ENCODE measurements at places on chromosomes 6 and 20. TPM values are rescaled to one million over a fixed set of nuclear protein-coding genes. Genes with fewer than 3 reads are reported as not detected.

GRCh38 chr6:170266061-170266825 is 24.6 kb downstream of the DLL1 start:
- no peak overlapping the region for H3K27ac ChIP-seq
- no peaks in the 10 kb centered on the region for H3K27me3 ChIP-seq
- H3K36me3 ChIP-seq: no peaks in the 10 kb centered on the region
- DNase-seq: no peak
- peaks cover 15% of the 10 kb centered on the region for H3K4me1 ChIP-seq

GRCh38 chr6:3455569-3456394 is 1.1 kb downstream of the SLC22A23 start:
- peak overlapping the region; percentile 29 for H3K4me3 ChIP-seq
- H3K27ac ChIP-seq: peak overlapping the region; percentile 31
- peak; percentile 43 for DNase-seq
- H3K27me3 ChIP-seq: no peaks in the 10 kb centered on the region
- H3K36me3 ChIP-seq: no peaks in the 10 kb centered on the region

The TCP11 gene
- 1.0 TPM for total RNA-seq

GRCh38 chr6:69609836-69610472 is 186.9 kb downstream of the LMBRD1 start:
- H3K36me3 ChIP-seq: no peaks in the 10 kb centered on the region
- no peaks in the 10 kb centered on the region for H3K4me1 ChIP-seq
- H3K4me3 ChIP-seq: no peak overlapping the region
- DNase-seq: no peak
- H3K27me3 ChIP-seq: no peaks in the 10 kb centered on the region

DNA sequence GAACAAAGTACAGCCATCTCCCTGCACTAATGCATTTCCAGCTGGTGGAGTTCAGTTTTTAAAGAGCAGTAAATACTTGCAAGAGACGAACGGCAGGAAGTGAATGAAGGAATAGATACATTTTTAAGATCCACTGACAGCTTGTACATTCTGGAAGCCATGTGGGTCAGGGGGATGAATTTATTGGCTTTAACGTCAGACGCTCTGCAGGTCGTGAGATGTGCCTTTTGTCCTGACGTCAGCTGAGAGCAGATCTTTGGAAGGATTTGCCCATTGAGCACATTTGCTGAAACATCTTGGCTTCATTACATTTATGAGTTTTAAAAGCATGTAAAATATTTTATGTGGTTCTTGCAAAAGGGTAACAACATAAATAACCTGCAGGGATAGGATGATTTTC is 29.5 kb upstream of the SALL4 start:
- no peak for DNase-seq
- no peak overlapping the region for H3K27ac ChIP-seq
- H3K4me1 ChIP-seq: no peaks in the 10 kb centered on the region
- no peaks in the 10 kb centered on the region for H3K27me3 ChIP-seq

The ZNF391 gene
- total RNA-seq: 5.7 TPM

The L3MBTL1 gene
- total RNA-seq: 45.3 TPM

DNA sequence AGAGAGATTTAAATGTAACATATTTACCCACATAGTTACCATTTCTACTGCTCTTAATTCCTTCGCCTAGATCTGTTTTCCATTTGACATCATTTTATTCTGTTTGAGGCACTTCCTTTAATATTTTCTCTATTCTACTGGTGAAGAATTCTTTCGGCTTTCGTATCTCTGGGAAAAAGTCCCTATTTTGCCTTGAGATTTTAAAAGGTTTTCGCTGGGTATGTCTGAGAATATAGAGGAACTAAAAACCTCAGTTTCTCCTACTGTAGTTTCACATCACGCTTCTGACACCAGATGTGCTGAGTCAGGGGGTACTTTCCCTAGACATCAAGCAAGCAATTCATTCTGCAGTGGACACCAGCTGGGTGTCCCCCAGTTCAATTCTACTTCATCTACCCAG is 61.7 kb downstream of the E2F3 start:
- H3K4me3 ChIP-seq: no peak overlapping the region
- H3K27me3 ChIP-seq: no peaks in the 10 kb centered on the region
- no peak overlapping the region for H3K27ac ChIP-seq
- DNase-seq: no peak
- H3K4me1 ChIP-seq: no peaks in the 10 kb centered on the region
- no peaks in the 10 kb centered on the region for H3K36me3 ChIP-seq

The NPEPL1 gene
- total RNA-seq: 56.0 TPM

GRCh38 chr6:39056191-39056590 is 7.6 kb downstream of the GLP1R start:
- H3K27me3 ChIP-seq: no peaks in the 10 kb centered on the region
- no peak for DNase-seq
- peaks cover 13% of the 10 kb centered on the region for H3K4me1 ChIP-seq
- no peak overlapping the region for H3K27ac ChIP-seq

DNA sequence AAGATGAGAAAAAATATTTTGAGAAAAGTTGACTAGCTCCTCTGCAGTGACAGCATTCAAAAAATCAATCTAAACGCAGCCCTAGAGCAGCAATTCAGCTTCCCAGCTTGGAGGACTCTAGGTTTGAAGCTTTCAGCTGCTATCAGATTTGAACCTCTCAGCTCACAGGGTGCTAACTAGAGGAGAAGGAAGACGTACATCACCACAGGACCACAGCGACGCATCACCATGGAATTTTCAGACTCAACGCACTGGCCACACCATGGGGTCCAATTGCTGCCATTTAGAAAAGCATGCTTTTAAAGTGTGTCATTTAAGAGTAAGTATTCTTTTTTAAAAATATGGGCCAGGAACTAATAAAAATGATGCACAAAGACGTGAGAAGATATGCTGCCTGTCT is 45.0 kb upstream of the FUCA2 start:
- no peaks in the 10 kb centered on the region for H3K36me3 ChIP-seq
- no peak overlapping the region for H3K4me3 ChIP-seq
- DNase-seq: no peak
- no peaks in the 10 kb centered on the region for H3K4me1 ChIP-seq
- no peak overlapping the region for H3K27ac ChIP-seq
- no peaks in the 10 kb centered on the region for H3K27me3 ChIP-seq

GRCh38 chr20:59364611-59365010 is 64.2 kb downstream of the EDN3 start:
- DNase-seq: peak; percentile 98
- H3K4me1 ChIP-seq: peaks cover 36% of the 10 kb centered on the region
- H3K27ac ChIP-seq: peak overlapping the region; percentile 82
- no peaks in the 10 kb centered on the region for H3K36me3 ChIP-seq
- no peaks in the 10 kb centered on the region for H3K27me3 ChIP-seq

- H3K4me3 ChIP-seq: no peak overlapping the region
- DNase-seq: no peak
- no peaks in the 10 kb centered on the region for H3K27me3 ChIP-seq
- H3K27ac ChIP-seq: no peak overlapping the region
- peaks cover 7% of the 10 kb centered on the region for H3K4me1 ChIP-seq
- no peaks in the 10 kb centered on the region for H3K36me3 ChIP-seq
These were observed 1.9 kb upstream of the BACH2 start for GRCh38 chr6:90298459-90299053.

DNA sequence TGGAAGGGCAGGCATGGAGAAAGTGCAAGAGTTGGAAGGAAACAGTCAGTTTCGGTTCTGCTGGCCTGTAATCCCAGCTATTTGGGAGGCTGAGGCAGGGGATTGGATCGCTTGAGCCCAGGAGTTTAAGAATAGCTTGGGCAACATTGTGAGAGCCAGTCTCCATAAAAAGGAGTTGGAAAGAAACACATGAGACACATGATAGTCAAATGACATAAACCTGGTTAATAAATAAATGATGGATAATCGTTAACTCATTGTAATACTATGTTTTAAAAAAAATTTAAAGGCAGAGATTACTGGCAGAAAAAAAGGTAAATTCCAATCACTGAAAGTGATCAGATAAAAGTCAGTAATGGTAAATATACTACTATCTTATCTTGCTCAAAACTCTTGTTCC is 37.2 kb upstream of the PHACTR1 start:
- no peak overlapping the region for H3K27ac ChIP-seq
- H3K27me3 ChIP-seq: no peaks in the 10 kb centered on the region
- H3K36me3 ChIP-seq: no peaks in the 10 kb centered on the region
- no peak for DNase-seq

GRCh38 chr6:89508755-89509563 is 76.0 kb downstream of the ANKRD6 start:
- no peaks in the 10 kb centered on the region for H3K36me3 ChIP-seq
- H3K4me1 ChIP-seq: peaks cover 12% of the 10 kb centered on the region
- DNase-seq: peak; percentile 61
- H3K27me3 ChIP-seq: no peaks in the 10 kb centered on the region
- H3K4me3 ChIP-seq: no peak overlapping the region

DNA sequence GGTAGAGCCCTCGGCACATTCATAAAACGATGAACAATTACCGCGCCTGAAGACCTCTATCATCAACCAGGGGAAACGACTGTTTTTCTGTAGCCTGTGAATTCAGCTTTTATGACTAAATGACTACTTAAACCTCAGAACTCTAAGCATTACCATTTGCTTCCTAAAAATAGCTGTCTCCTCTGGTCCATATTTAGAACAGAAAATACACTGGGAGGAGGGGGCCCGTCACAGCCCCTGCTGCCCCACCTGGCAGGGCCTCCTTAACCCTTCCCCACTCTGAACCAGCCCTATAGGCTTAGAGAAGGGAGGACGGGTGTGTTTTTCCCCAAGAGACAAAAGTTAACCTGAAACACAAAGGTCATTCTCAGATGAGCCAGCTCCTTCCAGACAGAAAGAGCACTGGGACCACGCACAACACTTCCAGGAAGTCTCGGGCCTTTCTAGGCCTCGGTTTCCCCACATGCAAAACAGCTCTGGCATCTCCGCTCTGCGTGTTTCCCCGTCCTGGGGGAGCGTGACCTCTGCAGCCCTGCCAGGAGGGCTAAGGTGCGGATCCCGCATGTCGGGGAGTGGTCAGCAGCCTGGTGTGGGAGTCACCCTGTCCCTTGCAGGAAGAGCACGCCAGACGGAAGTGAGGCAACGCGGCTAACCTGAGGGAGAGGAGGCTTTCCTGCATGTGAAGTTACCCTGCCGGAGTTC is 193.9 kb downstream of the DLL1 start:
- no peak for DNase-seq
- no peaks in the 10 kb centered on the region for H3K4me1 ChIP-seq
- H3K27ac ChIP-seq: no peak overlapping the region
- H3K27me3 ChIP-seq: no peaks in the 10 kb centered on the region
- no peaks in the 10 kb centered on the region for H3K36me3 ChIP-seq
- no peak overlapping the region for H3K4me3 ChIP-seq

- no peak for DNase-seq
- no peak overlapping the region for H3K27ac ChIP-seq
- no peaks in the 10 kb centered on the region for H3K4me1 ChIP-seq
- no peak overlapping the region for H3K4me3 ChIP-seq
- H3K36me3 ChIP-seq: no peaks in the 10 kb centered on the region
These were observed 20.6 kb downstream of the SMPDL3A start for GRCh38 chr6:122809691-122810090.

The FOXO3 gene
- total RNA-seq: 61.8 TPM

The ILRUN gene
- total RNA-seq: 107 TPM

The TXLNB gene
- 0.17 TPM for total RNA-seq

The HCRTR2 gene
- total RNA-seq: not detected

DNA sequence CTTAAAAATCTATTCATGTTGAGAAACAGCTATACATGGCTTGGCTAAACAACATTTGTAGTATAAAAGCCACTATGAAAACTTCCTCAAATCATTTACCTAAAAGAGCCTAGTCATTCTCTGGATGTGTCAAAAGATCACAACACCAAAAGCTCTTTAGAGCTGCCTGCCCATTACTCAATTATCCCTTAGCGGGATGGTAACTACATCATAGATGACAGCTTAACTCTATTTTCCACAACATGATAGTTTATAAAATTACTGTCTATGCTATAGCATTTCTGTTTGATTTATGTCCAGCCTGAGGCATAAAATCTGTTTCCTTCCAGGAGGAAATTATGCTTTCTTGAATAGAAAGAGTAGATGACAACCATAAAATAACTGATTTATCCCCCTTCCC is 777.6 kb upstream of the HS3ST5 start:
- H3K36me3 ChIP-seq: no peaks in the 10 kb centered on the region
- no peak overlapping the region for H3K27ac ChIP-seq
- no peak for DNase-seq
- H3K4me3 ChIP-seq: no peak overlapping the region
- no peaks in the 10 kb centered on the region for H3K4me1 ChIP-seq

DNA sequence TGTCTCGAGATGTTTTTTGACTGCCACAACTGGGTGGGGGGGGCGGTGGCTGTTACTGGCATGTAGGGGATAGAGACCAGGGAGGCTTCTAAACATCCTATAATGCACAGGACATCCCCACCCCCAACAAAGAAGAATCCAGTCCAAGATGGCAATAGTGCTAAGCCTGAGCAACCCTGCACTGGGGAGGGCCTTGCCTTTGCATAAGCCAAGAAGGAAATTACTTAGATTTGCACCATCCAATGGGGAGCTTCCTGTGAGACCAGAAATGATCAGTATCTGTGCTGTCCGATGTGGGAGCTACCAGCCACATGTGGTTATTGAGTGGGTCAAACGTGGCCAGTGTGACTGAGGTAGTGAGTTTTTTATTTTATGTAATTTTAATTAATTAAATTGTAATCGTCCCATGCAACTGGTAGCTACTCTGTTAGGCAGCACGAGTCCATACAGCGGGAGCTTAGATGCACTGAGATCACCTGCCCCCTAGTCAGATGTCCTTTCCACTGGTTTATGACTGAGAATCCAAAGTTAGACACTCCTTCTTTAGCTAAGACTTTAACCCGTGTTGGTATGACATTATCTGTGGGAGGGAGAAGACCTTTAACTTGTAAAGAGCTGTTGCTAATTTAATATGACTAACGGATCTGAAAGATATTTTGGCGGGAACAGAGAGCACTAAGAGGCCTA is 97.4 kb upstream of the NEDD9 start:
- no peaks in the 10 kb centered on the region for H3K27me3 ChIP-seq
- H3K36me3 ChIP-seq: no peaks in the 10 kb centered on the region
- DNase-seq: no peak

The PTCHD4 gene
- total RNA-seq: 2.3 TPM

The HMGCLL1 gene
- 1.0 TPM for total RNA-seq

The OR12D3 gene
- not detected for total RNA-seq

GRCh38 chr20:21528870-21529269 is 15.0 kb upstream of the NKX2-2 start:
- no peak for DNase-seq
- no peak overlapping the region for H3K27ac ChIP-seq
- no peaks in the 10 kb centered on the region for H3K36me3 ChIP-seq
- no peaks in the 10 kb centered on the region for H3K27me3 ChIP-seq
- H3K4me3 ChIP-seq: no peak overlapping the region

The MATN4 gene
- total RNA-seq: not detected

Measured in thyroid gland (tissue), 4 donors.